ENCODE measurements at places on chromosomes 2 and 18.

GRCh38 chr2:200810252-200810997 lies 1.3 kb upstream of the BZW1 start:
- DNase-seq: no peak

DNA sequence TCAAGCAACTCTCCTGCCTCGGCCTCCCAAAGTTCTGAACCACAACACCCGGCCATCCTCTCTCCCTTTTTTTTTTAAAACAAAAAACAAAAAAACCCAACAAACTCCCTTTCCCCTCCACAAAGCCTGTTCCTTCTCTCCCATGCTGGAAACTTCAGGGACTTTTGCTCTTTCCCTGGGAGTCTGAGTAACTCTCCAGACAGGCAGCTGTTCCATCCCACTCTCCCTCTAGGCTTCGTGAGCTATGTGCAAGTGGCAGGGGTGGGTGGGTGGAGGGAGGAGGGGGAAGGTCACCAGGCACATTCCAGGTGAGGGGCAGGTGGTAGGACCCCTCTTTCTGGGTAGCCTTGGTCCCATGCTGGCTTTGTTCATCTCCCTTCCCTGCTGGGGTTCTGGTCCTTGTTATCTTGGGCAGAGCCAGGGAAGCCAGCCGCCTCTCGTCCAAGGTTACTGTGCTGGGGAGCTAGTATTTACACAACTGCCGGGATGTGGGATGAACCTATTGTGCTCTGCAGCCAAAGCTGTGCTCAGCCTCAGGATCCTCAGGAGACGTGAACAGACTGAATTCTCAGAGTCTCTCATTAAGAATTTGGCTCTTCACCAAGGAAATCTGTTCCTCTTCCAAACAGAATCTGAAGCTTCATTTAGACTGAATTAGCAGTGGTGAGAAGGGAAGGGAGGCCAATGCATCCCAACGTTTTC lies 106.9 kb downstream of the LIPG start:
- DNase-seq: no peak

DNA sequence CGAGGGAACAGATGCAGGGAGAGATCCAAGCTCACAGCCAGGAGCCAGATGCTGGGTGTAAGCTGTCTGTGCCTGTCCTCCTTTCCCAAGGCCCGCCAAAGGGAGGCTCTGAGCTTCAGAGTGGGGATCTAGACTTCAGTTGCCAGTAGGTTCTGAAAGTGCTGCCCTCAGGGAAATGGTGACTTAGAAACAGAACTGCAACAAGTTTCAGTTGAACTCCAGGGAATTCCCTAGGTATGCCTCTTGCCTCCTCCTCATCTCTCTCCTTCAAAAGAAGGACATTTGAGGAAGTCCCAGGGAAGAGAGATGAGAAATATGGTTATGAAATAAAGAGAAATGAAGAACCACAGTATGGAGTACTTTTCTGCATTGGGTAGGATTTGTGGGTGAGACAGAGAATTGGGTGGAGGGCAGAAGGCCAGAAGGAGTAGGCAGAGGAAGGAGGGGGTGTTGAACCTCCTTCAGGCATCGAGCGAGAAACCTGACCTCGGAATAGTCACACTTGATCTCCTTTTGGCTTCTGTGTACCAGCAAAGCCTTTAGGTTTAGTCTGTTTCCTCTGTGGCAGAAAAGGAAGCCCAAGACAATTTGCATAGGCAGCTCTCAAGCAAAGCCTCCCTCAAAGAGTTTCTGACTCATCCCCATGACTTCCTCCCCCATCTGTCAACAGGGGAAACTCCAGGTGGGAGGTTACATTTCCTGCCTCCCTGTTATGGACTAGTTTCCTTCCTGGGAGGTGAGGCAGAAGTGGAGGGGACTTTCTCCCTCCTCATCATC lies 45.7 kb downstream of the QPCT start:
- peak; percentile 35 for DNase-seq

DNA sequence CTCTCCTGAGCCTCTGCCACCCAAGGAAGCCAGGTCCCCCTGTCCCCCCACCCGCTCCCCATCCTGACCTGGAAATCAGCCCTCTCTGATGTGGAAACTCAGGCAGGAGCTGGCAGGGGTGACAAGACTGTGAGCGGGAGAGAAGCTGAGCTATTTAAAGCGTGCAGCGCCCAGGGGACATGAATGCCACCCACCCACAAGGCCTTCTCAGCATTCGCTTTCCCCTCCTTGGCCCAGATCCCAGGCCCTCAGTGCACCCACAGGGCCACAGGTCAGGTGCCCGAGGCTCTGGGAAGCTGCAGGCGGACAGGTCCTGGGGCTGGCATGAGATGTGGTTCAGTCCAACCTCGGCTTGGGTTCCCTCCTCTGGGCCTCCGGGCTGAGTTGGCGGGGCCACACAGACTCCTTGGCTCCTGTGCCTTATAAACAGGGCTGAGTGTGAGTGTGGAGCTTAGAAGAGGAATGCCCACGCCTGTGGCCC lies 168.3 kb downstream of the SMAD7 start:
- DNase-seq: no peak

- no peak for DNase-seq
Observed at GRCh38 chr18:7338846-7339245, 108.0 kb downstream of the LRRC30 start.

- DNase-seq: no peak
Observed at GRCh38 chr18:49371786-49372185, 88.7 kb downstream of the DYM start.

GRCh38 chr18:59149007-59149406 lies 9.3 kb downstream of the SEC11C start:
- no peak for DNase-seq

GRCh38 chr2:239557516-239557915 lies 156.7 kb upstream of the HDAC4 start:
- DNase-seq: no peak

- no peak for DNase-seq
Observed at GRCh38 chr2:23452853-23453420, 68.0 kb downstream of the KLHL29 start.

DNA sequence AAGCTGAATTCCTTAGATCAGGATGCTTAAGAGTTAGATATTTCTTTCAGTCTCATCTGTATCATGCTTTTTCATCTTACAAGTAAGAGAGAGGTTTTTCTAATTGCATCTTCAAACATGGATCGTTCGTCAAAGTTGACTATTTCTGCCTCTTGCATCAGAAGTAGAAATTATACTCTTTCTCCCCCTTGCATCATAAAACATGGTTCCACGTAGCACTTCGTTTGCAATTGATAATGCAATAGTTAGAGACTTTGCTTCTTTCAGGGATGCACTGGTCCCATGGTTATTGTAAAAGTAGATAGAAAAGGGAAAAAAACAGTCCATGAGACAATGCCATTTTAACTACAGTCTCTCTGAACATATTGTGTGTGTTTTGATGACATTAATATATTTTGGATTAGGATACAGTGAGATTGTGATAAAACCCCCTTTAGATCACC lies 75.1 kb upstream of the PARD3B start:
- DNase-seq: no peak

GRCh38 chr2:11405599-11406266 lies 60.2 kb downstream of the E2F6 start:
- DNase-seq: no peak

DNA sequence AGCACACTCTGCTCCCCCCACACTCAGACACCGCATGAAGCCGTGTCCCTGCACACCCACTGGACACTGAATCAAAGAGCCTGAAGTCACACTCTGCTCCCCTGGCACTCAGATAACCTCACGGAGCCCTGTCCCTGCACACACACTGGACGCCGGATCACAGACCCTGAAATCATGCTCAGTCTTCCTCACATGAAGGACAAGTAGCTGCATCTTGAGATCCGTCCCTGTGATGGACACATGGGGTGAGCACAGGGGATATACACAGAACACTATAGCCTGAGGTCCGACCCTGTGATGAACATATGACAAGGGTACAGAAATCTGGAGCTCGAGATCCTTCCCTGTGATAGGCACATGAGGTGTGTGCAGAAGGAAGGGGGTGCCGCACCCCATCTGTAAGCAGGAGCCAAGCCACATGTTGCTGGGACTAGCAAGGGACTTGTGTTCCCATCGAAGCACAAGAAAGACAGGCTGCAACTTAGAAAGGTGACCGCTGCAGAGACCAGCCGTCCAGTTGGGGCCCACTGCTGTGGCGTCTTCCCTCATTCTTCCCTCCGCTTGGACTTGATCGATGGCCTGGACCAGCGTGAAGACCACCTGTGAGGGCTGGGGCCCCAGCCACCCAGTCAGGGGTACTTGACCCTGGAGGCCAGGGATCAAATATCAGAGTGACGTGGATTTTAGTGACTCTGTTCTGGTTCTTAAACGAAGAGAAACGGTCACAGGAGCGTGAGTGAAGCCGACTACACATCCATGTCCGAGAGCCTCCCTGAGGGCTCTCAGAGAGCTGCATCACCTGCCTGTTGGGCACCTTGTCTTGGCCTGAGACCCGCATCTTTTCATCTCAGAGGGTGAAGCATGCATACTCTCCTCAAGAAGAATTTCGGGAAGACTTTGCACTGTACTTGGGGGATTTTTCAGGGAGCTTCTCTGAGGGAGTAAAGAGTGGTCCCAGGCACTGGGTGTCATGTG lies 391.7 kb upstream of the SALL3 start:
- DNase-seq: no peak

DNA sequence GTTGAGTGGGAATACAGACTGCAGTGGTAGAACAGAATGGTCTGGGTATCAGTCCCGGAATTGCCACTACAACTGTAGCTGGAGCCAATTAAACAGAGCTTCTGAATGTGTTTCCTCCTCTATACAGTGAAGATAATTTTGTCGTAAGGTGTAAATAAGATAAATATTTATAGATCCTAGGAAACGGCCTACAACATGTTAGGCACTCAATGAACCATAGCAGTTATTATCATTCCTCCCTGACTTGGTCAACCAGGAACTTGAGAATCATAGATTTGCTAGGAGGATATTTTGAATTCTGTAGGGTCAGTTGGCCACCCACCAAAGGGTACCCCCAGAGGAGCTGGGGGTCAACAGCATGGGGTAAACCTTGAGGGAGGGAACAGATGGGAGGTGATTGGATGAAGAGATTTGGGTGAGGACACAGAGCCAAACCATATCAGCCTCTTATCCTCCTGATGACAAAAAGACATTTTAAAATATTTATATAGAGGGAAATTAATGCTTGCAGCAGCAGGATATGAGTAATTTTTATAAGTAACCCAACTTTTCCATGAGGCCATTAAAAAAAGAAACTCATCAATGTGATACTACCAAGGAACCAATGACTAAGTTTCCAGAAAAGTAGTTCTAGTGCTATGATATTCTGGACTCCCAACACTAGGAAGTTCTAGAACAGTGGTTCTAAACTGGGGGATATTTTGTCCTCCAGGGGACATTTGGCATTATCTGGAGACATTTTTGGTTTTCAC lies 4.0 kb downstream of the DHRS9 start:
- DNase-seq: no peak

Measured in stimulated activated CD8-positive, alpha-beta memory T cell treated with anti-CD3 and anti-CD28 coated beads, Interleukin-4, amount 100 ng/mL, for 4 hours (primary cell).